ENCODE measurements at places on chromosomes 2 and 18. TPM values are rescaled to one million over a fixed set of nuclear protein-coding genes. Genes with fewer than 3 reads are reported as not detected.
A peak's percentile ranks its signal among the peaks of the same experiment; 100 is the strongest.

IL36RN gene
- polyA plus RNA-seq, result not detected

DNA sequence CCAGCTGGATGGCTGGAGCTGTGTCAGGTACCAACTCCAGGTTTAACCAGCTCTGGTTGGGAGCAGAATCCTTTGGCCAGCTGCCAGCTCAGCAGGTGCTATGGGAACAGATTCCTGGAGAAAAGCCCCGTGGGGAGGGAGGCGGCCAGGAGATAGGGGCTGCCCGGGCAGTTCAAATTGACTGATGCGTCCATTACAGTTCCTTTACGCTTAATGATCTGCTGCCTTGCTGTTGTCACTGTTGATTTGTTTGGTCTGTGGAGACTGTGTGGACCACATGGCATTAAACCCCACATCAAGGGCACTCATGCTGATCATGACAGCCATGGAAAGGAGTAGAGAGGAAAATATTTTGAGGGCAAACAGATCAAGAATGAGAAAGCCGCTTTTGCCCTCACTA is 200.0 kb downstream of the TSN start:
- DNase-seq, result no peak

PROM2 gene
- 25.1 TPM for polyA plus RNA-seq

GRCh38 chr2:110731064-110731463 is 1.3 kb upstream of the ACOXL start:
- DNase-seq, result no peak

DNA sequence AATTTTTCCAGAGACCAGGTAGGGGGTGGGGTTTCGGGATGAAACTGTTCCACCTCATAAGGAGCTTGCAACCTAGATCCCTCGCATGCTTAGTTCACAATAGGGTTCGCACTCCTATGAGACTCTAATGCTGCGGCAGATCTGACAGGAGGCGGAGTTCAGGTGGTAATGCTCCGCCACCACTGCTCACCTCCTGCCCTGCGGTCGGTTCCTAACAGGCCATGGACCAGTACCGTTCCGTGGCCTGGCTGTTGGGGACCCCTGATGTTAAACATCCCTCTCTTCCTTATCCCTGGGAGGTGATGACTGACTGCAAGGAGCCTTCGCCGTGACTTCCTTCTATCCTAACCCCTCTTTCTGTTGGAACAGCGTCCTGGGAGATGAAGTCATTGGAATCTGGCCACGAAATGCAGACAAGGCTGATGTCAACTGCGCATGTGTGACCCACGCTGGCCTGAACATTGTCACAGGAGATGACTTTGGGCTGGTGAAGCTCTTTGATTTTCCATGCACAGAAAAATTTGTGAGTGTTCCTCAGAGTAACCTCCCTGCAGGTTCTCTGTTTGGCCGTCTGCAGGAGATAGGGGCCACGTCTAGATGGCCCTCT is 82.4 kb downstream of the RTN4 start:
- no peak for DNase-seq

GRCh38 chr2:9570182-9571060 is 14.8 kb upstream of the ADAM17 start:
- no peak for DNase-seq

DNA sequence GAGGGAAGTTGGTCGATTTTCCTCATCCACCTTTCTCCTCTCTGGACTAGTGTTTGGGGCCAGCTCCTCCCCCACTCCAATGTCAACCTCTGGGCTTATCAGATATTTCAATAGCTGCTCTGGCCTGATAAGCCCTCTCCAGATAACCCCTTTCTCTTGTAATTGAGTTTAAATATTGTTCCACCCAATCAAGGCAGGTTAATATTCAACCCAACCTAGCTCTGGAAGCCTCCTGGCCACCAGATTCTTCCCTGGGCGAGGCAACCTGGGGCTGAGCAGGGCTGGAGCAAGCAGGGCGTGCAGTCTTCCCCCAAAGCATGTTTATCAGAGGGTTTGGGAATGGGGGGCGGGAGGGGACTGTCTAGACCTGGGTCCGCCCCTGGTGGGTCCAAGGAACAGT is 73.8 kb downstream of the TFCP2L1 start:
- DNase-seq, result no peak

DNA sequence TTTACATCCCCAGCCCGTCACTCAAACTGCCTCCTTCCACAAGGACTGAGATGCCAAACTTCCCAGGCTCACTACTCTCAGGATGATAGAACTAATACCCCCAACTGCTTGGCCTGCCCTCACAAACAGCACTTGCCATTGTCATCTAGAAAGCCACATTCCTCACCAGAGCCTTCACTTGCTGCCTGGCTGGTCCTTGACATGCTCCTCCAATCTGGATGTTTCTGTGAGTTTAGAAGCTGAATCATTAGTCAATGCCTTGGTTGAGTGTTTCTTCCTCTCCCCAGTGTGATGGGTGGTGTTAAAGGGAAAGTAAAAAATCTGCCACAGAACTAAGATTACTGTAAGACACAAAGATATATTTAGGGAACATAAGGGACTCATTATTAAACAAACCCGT is 52.5 kb downstream of the MARCHF4 start:
- DNase-seq, result no peak

DNA sequence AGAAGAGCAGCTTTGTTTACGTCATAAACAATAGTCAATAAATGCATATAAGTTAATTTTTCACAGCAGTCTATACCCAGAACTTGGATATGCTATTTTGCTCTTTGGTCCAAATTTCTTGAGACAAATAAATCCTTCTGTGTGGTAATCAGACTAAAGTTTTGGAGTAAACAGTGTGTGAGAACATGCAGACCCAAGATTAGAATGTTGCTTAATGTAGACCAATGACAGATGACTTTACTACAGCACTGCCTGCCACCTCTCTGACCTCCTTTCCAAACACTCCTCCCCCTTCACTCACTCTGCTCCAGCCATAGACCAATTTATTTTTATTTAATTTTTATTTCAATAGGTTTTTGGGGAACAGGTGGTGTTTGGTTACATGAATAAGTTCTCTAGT is 115.3 kb upstream of the TANK start:
- no peak for DNase-seq

GRCh38 chr18:44938720-44939665 is 258.3 kb downstream of the SETBP1 start:
- no peak for DNase-seq

GRCh38 chr2:149767516-149767974 is 180.0 kb upstream of the MMADHC start:
- DNase-seq, result no peak

CRACDL gene
- polyA plus RNA-seq, result 6.2 TPM

CRYGD gene
- not detected for polyA plus RNA-seq

GRCh38 chr2:221429741-221430491 is 142.2 kb downstream of the EPHA4 start:
- no peak for DNase-seq

ZSWIM2 gene
- not detected for polyA plus RNA-seq

PRSS56 gene
- polyA plus RNA-seq, result not detected

DNA sequence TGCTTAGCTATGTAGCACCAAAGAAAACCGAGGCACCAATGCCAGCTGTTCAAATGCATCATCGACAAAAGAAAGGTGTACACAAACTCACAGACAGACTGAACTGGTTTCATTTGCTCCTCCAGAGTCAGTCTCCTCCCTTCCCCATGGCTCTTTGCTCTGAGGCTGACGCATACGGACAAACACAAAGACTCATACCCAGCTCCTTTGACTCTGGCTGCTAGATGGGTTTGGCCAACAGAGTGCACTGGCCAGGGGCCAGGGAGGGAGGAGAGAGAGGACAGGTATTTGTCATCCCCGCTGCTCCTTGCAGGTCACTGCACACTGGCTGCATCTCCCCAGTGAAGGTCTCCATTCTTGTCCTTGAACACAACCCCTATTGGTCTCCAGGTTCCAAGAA is 40.7 kb downstream of the DNER start:
- no peak for DNase-seq

- DNase-seq, result no peak
Observed at GRCh38 chr2:15889442-15890123, 50.8 kb upstream of the MYCN start.

DNA sequence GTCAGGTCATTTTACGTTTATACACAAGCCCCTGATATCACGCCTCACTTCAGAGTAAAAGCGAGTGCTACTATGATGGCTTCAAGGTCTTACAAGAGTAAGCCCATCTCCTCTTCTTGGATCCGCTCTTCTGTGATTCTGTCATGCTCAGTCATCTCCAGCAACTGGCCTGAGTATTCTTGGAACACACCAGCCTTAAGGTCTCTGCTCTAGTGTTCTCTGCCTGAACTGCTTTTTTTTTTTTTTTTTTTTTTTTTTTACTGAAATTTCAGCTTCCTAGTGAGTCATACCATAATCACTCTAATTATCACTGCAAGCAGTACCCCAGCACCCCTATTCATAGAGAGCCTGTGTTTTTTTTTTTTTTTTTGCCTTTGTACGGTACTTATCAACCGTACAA is 1228.9 kb downstream of the CNTNAP5 start:
- DNase-seq, result no peak

DNA sequence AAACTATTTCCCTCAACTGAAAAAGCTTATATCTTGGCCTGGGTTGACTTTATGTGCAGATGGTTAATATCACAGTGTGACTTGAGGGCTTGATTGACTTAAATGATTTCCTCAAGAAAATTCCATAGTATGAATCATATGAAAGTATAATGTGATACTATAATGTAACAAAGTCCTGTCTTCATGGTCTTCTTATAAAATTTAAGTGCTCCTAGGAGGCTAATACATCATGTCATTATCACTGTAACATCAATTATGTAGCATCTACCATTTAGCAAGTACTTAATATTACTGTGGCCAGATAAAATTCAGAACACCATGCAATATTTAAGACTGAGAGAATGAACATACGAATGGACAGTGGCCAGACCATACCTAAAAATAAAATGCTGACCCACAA is 276.1 kb downstream of the RIT2 start:
- no peak for DNase-seq

DNA sequence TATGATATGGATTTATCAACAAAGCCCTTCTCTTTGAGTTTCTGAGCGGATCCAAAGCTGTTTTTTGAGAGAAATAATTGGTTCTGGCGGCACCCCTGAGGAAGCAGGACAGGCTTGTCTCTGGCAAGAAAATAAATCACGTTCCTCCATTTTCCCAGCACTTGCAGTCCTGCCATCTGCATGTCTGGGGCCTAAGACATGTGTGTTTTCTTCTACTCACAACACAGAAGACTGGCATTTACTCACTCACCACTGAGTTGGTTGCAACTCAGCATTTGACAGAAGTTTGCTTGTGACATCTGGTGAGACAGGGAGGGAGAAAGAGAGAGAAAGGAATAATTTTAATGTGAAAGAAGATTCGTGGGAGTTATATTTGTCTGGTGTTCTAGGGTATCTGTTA is 37.0 kb upstream of the YES1 start:
- no peak for DNase-seq

DNA sequence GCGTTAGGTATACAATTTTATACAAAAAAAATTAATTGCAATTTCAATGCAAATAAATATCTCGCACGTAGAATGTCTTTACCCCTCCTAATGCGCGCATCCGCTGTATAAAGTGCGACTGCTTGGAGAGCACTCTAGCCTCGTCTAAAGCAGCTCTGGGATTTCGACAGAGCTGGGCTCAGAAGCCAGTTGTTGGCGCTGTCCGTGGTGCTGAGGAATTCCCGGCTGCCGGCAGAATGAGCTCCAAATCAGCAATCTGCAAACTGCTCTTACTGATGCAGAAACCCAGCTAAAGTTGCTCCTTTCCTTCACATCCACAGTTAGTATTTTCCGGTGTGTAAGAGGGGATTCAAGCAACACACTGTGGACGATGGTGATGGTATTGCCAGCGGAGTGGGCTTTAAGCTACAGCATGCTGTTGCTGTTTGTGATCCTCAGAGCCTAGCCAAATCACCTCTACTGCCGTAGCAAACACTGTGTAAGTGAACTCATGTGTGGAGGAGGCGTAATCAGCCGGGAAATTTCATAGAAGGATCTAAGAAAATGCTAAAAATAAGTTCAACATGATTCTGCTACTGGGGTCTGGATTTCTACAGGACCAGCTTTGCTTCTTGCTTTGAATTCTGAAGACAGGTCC is at the start of gene VWC2L:
Gene VWC2L (plus strand): TSS at position 137 of the 637 bp plus-strand sequence. CDS start 3,140 bp downstream, outside the sequence.
- DNase-seq, result peak; percentile 46

DNA sequence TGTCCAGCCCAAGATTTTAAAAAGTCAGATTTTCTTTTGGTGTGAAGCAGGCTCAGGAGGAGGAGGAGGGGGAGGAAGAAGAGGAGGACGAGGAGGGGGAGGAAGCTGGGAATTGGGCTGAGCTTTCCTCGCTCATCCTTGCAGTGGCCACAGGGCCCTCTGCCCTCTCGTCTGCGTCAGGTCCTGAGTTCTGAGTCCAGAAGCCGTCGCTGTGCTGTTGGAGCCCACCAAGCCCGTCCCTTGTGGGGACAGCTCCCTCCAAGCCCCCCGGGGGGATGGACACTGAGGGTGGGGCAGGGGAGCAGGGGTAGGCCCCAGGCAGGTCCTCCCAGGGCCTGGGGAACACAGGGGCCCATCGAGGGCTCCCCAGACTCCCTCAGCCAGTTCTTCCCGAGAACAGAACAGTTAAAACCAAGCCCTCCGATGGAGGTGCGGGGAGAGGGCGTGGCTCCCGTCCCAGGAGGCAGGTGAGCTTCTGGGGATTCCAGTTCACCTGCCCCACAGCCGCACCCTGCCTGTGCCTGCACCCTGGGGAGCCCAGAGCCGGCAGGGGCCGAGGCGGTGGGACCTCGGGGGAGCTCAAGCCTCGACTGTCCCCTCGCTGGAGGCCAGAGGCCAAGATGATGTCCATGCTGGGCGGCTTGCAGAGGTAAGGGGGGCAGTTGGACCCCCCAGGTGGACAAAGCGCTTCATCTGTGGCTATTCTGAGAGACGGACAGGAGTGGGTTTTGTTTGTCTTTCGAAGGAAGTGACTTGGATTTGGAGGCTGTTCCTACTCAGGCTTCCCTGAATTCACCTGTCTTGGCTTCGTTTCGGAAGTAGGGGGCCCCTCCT is at the start of gene GAL3ST2:
Gene GAL3ST2 (plus strand): TSS at position 487 of the 834 bp plus-strand sequence. CDS start 134 bp downstream, at position 621.
- no peak for DNase-seq

- no peak for DNase-seq
Observed at GRCh38 chr2:148552675-148553331, 91.7 kb upstream of the EPC2 start.

GRCh38 chr2:159202568-159203071 is 83.9 kb downstream of the WDSUB1 start:
- DNase-seq, result no peak

POTEE gene
- not detected for polyA plus RNA-seq

DNA sequence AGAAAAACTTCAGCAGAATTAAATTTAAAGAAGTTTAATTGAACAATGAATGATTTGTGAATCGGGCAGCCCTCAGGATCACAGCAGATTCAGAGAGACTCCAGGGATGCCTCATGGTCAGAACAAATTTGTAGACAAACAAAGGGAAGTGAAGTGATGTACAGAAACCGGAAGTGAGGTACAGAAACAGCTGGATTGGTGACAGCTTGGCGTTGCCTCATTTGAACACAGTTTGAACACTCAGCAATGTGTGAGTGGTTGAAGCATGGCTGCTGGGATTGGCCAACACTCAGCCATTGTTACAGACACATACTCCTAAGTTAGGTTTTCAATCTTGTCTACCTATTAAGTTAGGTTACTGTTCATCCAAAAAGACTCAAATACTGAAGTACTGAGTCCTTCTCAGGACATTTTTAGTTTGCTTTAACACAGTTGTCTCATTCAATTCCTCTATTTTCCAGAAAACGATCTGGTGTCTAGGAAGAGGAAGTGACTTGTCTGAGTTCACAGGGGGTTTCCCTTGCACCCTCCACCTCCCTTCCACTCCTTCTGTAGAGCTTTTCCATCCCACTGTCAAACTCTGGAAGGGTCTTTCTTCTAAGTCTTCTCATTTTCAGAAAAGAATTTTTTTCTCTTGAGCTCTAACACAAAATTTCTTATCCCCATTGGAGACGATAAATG is 137.9 kb downstream of the SLC4A3 start:
- no peak for DNase-seq

CCDC102B gene
- 5.6 TPM for polyA plus RNA-seq
